Activated T-cell treated with anti-CD3 and anti-CD28 coated beads for 4 hours (primary cell): ENCODE measurements at places on chromosomes 1 and 21.

DNA sequence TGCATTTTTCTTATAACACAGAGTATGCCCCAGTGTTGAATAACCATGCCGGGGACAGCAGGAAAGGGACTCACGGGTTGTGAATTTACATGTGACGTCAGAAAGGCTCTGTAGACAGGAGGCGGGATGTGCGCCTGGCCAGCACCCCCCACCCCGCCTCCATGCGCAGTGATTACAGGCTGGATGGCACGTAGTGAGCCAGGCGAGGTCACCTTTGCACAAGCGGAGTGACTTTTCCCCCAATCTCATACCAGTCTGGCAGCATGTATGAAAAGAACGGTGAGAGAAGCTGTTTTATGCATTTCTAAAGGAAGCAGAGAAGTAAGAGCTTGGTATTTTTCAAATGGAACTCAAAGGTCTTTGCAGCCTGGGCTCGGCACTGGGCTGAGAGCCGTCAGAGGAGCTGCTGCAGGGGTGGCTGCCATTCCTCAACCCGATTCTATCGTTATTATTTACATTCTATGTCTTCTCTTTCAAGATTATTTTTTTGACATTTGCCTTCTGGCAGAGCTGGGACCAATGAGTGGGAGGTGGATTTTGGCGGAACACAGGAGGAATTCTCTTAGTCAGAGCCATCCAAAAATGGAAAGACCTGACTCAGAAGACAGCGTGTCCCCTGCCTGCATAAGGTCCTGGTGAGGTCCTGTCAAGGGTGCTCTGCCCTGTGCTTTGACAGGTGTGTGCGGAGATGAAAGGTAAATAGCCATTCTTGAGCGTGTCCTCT, 115.6 kb upstream of the SLC45A1 start:
- DNase-seq: no peak

- DNase-seq: no peak
Measured at GRCh38 chr1:212938846-212939245, 11.5 kb upstream of the VASH2 start.

DNA sequence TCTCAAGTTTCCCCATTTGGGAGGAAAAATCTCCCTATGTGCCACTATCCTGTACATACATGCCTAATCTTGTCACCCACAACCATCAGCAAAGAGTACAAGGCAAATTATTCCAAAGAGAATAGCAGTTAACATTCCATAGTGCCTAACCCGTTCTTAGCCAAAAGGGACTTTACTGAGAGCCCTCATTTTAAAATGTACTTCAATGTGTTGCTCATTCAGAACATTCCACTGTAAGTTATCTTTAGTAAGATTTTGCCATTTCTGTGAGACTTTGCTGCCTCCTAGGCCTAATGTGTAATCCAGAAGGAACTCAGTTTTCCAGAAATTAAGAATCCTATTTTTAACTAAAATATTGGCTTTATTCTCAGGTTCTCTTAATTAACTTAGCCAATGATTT, 11.3 kb upstream of the MRPL55 start:
- DNase-seq: no peak

DNA sequence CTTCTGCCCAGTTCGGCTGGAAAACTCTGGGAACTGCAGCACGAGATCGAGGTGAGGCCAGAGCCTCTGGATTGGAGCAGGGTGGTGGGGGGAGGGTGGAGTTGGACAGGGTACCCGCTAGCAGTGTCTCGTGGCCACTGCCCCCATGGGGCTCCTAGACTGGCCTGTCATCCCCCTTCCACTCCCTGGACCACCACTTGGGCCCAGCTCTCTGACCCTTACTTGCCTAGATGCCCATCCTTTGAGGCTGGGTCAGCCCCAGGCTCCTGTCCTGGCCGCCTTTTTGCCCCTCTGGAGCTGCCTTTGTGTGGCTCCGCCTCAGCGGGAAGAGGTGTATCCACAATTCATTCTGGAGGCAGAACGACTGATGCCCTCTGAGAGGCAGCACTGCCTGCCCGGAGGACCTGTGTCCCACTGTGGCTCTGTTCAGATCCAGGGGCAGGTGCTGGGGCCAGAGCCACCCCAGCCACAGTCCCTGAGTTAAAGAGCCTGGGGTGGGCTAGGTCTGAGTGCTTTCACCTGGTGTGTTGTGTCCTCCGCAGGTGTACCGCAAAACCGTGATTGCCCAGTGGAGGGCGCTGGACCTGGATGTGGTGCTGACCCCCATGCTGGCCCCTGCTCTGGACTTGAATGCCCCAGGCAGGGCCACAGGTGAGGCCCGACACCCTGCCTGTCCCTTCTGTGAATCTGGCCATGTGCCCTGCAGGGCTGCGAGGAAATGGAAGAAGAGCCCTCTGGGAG, 17.7 kb downstream of the FAAH start:
- no peak for DNase-seq

DNA sequence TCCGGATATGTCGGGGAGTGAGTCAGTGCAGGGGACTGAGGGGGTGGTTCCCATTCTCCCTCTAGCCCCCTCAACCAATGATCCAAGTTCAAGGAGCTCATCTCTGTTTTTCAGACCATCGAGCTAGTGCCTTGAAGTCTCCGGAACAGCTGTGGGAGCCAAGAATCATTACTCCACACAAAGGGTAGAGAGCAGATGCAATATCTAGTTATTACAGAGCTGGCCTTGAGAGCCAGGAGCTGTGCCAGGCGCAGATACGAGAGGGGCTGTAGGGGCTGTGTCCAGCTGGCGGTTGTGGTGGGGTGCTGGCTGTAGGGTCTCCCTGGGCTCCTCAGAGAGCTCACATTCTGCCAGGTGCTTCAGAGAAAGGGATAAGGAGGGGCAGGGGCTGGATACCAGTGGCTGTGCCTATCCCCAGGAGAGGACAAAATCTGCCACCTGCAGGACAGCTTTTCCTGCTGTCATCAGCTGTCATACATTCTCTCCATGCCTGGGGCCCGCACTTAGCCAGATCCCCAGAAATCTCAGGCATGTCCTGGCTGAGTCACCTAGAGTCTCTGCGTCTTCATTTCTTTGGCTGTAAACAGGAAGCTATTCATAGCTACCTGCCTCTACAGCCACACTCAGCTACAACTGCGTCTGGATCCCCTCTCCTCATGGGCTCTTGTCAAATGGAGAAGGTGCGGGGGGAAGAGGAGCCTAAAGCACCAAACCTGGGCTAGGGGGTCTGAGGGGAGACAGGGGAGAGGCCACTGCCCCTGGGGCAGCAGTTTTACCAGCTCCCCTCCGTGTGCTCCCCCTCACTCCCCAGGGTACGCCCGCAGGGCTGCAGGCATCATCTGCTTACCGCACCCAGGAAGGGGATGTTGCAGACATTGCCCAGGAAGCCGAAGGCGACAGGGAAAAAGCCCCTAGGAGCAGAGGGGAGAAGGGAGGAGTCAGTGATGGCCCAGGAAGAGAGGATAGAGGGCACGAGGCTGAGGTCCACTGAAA, 2.4 kb upstream of the KISS1 start:
- no peak for DNase-seq

DNA sequence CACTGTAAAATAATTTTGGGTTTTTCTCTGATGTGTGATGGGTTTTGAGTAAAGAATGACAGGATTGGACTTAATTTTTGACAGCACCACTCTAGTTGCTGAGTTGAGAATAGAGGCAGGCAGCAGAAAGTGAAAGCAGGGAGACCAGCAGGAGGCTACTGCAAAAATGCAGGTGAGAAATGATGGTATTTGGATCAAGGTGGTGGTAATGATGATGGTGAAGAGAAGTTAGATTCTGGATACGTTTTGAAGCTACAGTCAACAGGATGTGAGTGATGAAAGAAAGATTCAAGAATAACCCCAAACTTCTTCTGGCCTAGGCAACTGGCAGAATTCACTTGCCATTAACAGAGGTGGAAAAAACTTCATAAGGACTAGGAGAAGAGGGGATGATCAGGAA, 14.8 kb upstream of the AK5 start:
- no peak for DNase-seq

DNA sequence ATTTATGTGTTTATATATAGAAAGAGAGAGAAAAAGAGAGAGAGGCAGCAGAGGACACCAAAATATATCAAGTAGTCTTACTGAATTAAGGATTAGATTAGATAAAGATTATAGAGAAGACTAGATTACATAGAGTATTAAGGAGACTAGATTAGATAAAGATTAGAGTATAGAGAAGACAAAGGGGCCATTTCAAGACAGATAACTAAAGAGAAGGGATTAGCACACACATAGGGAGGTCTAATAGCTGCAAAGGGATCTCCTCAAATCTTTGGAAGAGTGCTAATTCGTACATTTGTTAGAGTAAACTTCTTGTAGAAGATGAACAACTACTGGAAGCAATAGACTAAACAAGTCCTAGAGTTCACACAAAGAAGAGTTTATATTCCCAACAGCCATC, 34.2 kb downstream of the OR6Y1 start:
- DNase-seq: no peak

- no peak for DNase-seq
Measured at GRCh38 chr1:47410068-47410455, 6.0 kb upstream of the FOXE3 start.

DNA sequence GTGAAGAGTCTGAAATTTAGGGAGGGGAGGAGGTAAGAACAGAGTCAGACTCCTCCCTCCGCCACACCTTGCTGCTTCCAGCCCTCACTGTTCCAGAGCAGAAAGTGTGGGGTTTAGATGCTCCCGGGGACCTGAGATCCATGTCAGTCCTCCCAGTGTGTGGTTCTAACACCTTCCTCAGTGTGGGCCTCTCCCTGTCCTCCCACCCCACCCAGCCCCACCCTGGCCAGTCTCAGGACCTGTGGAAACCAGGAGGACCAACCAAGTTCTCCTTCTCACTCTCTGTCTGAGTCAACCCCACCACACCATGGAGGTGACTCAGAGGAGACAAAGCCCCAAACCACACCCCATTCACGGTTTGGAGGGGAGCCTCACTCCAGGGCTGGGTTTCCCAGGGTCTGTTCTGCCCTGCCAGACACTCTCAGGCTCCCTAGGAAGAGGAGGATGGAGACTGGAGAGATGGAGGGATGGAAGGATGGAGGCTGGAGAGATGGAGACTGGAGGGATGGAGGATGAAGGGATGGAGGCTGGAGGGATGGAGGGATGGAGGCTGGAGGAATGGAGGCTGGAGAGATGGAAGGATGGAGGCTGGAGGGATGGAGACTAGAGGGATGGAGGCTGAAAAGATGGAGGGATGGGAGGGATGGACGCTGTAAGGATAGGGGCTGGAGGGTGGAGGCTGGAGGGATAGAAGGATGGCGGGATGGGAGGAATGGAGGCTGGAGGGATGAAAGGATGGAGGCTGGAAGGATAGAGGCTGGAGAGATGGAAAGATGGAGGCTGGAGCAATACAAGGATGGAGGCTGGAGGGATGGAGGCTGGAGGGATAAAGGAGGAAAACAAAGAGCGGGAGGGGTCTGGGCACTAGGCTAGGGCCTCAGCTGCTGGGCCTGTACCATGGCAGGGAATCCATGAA, 100.9 kb upstream of the RUNX3 start:
- DNase-seq: peak; percentile 66

GRCh38 chr1:230899841-230900251, 31.5 kb upstream of the C1orf198 start:
- DNase-seq: no peak

DNA sequence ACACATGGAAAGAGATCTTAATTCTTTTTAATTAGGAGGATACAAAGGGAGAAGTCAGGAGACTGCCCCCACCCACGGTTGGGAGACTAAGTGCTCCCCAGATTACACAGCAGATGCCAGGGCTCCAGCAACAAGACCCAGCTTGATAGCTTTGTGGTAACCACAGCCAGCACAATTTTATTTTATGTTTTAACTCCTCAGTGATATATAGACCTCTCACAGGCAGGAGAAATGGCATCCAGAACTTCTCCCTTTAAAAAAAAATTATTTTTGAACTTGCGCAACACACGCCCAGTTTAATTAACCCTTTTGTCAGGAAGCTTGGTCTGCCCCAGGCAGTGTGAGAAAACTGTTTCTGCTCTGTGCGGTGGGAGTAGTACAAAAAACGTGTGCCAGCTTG, 62.6 kb upstream of the ACOT11 start:
- no peak for DNase-seq

DNA sequence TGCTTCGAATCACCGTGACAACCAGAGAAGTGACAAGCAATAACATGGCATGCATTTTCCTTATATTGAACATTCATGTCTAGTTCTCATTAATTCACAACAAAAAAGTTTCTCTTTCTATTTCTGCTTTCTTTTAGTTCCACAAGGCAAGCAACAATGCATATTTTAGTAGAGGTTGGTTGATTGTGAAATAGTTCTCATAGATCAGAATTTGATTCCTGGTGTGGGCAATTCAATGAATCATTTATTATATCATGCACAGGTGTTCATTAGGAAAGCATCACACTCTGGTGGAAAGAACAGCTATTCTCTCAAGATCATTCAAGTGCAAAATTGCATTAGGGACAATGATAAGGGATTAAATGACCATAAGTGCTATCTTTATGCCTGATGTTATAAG, 980.9 kb downstream of the BRINP3 start:
- no peak for DNase-seq

GRCh38 chr1:87318056-87318650, 10.5 kb upstream of the LMO4 start:
- DNase-seq: no peak

- DNase-seq: no peak
Measured at GRCh38 chr1:185156288-185156853, 382 bp downstream of the TRMT1L start.

- DNase-seq: no peak
Measured at GRCh38 chr21:14762734-14763694, 216.9 kb upstream of the SAMSN1 start.
